ENCODE measurements at places on chromosomes 11 and 22.

GRCh38 chr11:125165111-125165842, 726 bp downstream of the PKNOX2 start:
- DNase-seq, result peak; percentile 75

- no peak for DNase-seq
Observed at GRCh38 chr22:23745791-23746190, 5.1 kb downstream of the ZNF70 start.

GRCh38 chr22:43039800-43040199, 24.9 kb upstream of the PACSIN2 start:
- peak; percentile 47 for DNase-seq

- no peak for DNase-seq
Observed at GRCh38 chr11:119509969-119510401, 87.0 kb upstream of the THY1 start.

DNA sequence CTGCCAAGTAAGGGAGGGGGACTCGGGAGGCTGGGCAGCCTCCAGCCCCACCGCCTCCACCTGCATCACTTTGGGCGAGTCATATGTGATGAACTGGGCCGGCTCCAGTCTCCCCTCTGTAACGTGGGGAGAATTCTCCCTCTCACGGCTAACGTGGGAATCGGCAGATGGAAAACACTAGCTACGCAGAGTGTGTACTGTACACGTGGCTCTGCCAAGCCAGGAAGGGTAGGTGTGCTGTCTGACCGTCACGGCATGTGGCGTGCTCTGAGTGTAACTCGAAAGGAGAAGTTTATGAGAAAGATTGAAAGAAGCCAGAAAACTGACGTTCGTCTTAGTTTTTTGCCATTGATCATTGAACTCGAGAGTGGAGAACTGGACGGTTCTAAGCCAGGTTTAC, 13.7 kb downstream of the TRMU start:
- no peak for DNase-seq

DNA sequence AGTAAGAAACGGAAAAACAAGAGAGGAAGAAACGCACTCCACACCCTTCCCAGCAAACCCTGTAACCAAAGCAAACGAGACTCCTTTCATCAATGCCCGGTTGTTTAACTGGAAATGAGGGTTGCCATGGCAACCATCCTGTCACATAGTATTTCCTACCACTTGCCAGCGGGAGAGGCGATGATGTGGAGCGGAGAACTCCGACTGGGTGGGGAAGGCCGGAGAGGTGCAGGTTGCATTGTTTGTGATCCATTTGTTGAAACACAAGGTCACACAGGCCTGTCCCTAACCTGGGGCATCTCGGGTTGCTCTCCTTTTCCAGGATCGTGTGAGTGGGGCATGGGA, 609.9 kb downstream of the BUD13 start:
- DNase-seq, result peak; percentile 90

DNA sequence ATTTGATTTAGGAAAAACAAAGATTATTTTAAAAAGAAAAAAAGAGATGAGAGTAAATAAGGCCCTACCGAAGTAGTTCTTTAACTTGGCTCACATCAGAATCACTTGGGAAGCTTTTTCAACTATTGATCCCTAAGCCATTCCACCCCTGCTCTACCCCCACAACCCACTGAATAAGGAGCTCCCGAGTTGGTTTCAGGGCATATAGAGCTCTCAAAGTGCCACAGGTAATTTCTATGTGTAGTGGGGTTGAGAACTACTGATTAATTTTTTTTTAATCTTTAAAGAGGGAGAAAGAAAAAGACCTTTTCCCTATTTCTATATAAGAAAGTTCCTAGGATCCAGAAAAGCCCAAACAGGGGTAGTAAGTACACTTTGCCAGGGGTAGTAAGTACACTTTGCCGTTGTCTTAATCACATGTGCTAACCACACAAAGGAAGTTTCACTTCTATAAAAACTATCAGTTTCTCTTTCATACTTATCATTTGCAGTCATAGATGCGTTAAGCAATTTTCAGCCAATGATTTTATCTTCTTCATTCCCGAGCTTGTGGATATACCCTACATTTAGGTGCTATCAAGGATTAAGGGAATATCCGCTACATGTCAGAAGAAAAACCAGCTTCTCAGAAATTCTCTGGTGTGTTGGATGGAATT, 108.4 kb upstream of the ZC3H12C start:
- DNase-seq, result no peak

- peak; percentile 39 for DNase-seq
Observed at GRCh38 chr11:67691149-67691548, 16.7 kb upstream of the ALDH3B2 start.

- no peak for DNase-seq
Observed at GRCh38 chr11:113488931-113489351, 13.7 kb upstream of the DRD2 start.

DNA sequence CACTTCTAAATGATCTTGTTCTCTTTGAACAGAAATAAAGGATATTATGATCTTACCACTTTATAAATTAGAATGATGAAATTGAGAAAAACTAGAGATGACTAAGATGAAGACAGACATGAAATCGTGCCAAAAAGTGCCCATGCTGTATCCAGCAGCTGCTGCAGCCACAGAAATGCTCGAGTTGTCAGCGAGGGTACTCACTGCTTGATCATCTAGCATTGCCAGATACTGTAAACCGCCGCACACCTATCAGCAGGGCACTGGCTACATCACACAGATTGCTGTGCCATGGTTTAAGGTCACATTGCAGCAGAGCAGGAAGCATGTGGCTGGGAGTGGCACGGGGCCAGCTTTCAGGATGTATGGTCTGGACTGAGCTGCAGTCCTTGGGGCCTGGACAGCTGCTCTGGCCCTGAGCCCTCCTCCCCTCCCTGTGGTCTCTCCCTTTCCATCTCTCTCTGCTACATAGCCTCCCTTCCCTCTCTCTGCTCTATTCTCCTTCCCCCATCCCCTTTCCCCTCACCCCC, 51.0 kb upstream of the SEPTIN5 start:
- DNase-seq, result no peak

- DNase-seq, result peak; percentile 83
Observed at GRCh38 chr11:15341587-15341986, 226.9 kb downstream of the INSC start.

- DNase-seq, result no peak
Observed at GRCh38 chr11:35967042-35967441, 23.2 kb downstream of the LDLRAD3 start.

DNA sequence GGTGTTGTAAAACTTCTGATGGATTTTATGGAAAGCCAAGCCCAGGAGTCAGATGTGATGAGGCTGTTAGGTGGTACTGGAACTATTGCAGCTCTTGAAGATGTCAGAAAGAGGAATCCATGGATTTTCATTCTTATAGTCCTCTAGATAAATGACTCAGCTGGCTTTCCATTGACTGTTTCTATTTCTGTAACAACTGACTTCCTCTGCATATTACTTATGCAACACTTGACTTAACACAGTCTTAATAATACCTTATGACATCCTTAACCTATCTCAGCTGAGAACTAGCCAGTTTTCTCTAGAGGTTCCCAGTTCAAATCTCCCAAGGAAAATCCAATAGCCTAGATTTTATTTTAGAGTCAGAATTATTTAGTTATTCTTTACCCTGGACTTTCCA, 263.8 kb downstream of the LUZP2 start:
- DNase-seq, result no peak

GRCh38 chr22:30056015-30056414, 24.2 kb upstream of the HORMAD2 start:
- DNase-seq, result no peak

GRCh38 chr11:118572061-118572980, at the start of gene ARCN1:
ARCN1 (plus strand) TSS chr11:118572409; CDS start chr11:118572548, 139 bp downstream.
- peak; percentile 91 for DNase-seq

DNA sequence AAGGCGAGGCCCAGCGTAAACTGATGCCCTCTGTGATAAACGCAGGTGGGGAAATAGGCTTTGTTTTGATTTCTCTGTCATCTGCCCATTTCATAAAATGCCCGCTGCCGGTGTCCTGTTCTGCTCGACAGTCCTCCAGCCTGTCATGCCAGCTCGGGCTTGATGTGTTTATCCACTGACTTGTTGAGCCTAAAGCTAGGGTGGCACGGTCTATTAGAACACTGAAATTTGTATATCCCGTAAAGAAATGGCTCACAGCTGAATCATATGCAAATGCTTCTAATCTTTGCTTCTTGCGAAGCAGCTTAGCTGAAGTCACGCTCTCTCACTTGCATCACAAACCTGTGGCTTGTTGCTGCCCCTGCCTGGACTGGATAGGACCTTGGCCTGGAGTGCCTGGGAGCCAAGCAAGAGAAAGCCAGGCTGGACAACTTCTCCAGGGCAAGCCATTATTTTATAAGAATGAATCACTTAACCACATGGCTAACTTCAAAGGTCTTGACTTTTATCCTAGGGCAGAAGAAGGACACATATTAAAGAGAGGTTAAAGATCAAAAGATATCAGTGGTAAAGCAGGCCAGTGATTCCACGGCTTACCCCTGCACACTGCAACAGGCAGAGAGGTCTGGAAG, 33.1 kb downstream of the EHF start:
- DNase-seq, result peak; percentile 56

DNA sequence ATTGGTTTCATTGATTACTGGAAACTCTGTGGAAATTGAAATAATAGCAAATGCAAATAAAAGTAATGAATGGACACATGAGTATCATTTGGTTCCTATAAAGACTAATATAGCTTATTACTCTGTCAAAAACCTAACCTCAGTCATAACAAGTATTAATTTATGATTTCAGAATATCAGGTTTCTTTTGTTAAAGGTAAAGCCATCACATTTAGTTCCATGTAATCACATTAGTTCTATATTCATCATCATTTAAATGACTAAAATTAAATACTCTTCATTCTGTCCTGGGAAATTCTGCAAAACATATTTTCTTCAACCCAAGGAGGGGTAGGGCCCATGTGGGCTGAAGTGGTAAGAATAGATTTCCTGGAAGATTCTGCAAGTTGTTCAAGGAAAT, 68.2 kb upstream of the ANO3 start:
- no peak for DNase-seq

- DNase-seq, result no peak
Observed at GRCh38 chr11:128882451-128882850, 8.7 kb upstream of the KCNJ5 start.

DNA sequence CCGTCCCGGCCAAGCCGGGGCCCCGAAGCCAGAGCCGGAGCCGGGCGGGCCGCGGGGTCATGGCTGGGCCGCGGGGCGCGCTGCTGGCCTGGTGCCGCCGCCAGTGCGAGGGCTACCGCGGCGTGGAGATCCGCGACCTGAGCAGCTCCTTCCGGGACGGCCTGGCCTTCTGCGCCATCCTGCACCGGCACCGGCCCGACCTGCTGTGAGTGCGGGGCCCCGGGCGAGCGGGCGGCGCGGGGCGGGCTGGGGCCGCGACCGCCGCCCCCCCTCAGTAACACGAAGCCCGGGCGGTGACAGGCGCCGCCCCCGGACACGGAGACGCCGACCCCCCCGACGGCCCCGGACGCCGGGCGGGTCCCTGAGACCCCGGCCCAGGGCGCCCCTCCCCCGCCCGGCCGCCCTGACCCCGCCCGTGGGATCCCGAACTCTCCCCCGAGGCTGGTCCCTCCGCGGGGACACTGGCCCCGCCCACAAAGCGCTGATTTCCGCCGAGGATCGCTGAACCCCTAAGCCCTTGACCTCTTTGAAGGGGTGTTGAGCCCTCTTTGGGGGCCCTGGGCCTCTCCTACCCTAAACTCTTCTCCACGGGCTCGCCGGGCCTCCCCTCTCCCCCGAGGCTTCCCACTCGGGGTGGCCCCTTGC, 389 bp downstream of the MICALL1 start:
- DNase-seq, result no peak

GRCh38 chr11:21861314-21861713, 331.6 kb upstream of the ANO5 start:
- DNase-seq, result peak; percentile 25

- DNase-seq, result no peak
Observed at GRCh38 chr11:111324277-111324720, 26.0 kb downstream of the POU2AF3 start.

DNA sequence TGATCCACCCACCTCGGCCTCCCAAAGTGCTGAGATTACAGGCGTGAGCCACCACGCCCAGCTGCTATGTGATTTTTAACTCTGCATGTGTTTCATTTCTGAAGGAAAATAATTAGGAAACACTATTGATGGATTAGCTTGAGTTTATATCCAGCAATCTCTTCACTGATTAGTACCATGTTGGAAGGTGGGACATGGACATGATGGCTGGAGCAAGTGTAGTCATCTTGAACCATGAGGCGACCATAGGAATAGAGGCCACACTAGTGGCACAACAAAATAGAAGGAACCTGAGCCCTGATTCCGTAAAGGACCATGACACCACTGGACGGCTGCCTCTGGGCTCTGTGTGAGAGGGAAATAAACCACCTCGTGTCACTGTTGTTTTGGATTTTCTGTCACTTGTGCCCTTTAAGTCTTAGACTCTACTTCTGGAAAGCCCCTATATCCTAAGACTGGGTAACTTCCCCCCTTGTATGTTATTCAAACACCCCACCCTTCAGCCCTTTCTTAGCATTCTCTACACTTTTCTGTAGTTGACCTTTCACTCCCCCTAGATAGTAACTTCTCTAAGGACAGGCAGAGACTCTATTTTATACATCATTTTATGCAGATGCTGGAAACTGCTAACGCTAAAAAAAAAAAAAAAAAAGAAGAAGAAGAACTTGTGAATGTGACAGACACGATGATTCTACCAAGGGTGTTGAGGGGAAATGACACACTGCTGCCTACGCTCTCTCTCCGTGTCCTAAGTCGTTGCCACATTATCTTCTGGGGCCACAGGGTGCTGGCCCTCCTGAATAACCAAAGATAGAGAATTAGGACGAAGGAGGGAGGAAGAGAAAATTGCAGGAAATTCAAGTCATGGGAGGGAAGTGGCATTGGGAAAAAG, 2.7 kb upstream of the VPS37C start:
- no peak for DNase-seq

GRCh38 chr11:45229401-45230020, 56.6 kb downstream of the SYT13 start:
- DNase-seq, result no peak

DNA sequence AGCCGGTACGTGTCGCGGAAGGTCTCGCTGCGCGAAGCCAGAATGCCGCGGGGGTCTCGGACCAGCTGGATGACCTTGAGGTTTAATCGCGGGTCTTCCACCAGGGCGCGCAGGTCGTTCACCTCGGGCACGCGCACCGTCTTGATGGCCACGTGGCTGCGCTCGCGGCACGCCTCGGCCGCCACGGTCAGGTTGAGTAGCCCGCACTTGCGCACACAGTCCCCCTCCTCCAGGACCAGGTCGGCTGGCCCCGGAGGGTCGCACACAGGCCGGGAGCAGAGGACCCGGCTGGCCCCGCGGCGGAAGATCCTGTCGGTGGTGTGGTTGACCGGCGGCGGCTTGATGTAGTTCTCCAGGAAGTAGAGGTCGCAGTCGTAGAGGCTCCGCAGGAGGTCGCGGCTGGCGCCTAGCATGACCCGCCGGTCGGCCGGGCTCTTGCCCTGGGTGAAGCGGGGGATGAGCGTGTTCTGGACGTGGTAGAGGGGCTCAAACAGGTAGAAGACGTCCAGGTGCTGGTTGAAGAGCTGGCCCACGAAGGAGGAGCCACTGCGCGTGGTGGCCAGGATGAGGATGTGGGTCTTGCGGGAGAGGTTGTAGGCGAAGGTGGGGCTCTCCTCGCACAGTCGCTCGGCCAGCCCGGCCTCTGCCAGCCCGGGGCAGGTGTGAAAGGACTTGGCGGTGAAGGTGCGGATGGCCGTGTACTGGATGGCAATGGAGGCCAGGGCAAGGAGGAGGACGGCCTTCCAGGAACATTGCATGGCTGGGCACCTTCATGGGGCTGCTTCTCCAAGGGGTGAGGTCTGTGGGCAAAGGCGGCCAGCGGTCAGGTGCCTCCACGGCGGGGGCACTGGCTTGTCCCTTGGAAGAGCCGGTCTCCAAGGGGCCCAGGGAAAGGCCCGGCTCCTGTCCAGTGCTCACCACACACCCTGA, 15.0 kb downstream of the CHST1 start:
- DNase-seq, result no peak

GRCh38 chr22:44919691-44920090, 90.1 kb downstream of the PHF21B start:
- DNase-seq, result no peak
